CD4-positive, alpha-beta T cell treated with Interleukin-6 for 4 hours (primary cell): ENCODE measurements at places on chromosomes 5 and 9.
A peak's percentile ranks its signal among the peaks of the same experiment; 100 is the strongest.

- no peak for DNase-seq
Measured at GRCh38 chr5:142491679-142492078, 166.9 kb upstream of the SPRY4 start.

GRCh38 chr9:102587281-102587680, 407.9 kb upstream of the CYLC2 start:
- DNase-seq: no peak

DNA sequence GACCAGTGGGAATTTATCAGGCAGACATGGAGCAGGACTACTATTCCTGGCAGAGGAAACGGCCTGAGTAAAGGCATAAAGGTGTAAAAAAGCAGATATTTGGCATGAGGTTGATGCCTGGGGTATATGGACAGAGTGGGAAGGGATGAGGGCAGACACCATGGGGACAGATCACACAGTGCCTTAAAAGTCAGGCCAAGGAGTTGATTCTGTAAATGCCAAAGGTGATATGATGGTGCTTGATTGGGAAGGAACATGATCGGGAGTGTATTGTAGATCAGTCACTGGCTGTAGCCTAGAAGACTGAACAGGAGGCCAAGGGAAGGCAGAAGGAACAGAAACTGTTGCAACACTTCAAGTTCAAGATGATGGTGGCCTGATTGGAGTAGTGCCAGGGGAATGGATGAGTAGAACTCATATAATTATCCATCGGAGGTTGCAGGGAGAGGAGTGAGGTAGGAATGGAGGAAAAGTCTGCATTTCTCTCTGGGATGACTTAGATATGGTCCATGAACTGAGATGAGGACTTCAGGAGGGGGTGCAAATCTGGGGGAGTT, 594.3 kb upstream of the KLF4 start:
- no peak for DNase-seq

- peak; percentile 60 for DNase-seq
Measured at GRCh38 chr5:141850244-141850768, 27.9 kb downstream of the PCDH1 start.

GRCh38 chr5:154202379-154203260, 12.1 kb downstream of the GALNT10 start:
- peak; percentile 59 for DNase-seq

DNA sequence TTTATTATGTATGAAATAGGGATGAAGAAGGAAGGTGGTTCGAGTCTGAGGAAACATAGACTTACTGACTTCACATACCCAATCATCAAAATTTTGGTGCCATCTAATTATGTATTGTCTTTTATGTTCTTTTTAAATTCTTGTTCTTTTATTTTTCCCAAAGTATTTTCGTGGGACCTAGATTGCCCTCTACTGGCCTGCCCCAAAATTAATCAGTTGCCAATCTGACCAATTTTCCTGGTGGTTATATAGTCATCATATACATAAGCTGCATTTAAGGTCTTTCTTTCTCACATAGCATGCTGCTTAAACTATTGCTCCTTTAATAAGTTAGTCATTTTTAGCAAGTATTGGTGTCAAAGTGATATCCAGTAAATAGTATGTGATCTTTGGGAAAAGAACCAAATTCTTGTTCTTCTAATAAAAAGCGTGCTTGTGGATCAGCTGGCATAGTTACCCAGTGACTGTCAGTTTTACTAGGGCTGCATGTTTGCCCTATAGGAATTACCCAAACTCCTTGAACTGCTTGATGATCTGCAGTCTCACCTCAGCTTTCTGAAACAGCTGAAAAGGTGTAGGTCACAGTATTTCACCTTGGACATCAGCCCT, 223.5 kb downstream of the SH3GL2 start:
- DNase-seq: no peak

DNA sequence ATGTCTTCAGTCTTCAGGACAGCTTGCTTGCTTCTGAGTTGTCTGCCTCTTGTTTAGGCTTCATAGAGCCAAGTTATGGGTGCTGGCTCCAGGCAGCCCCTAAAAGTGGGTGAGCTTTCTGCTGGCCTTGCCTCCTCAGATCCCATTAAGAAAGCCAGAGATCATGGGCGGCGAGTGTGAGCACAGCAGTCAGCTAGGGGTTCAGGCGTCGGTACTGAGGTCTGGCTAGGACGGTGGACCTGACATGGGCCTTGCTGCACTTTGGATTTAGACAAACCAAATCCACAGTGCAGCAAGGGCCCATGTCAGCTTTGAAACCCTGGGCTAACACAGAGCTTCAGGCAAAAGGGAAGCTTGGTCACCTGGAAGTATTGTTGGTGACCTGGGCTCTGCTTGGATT, 17.6 kb downstream of the PSAT1 start:
- no peak for DNase-seq

GRCh38 chr5:73883646-73884045, 257.6 kb downstream of the ARHGEF28 start:
- DNase-seq: no peak

- DNase-seq: no peak
Measured at GRCh38 chr5:174177976-174178605, 132.6 kb downstream of the NSG2 start.

DNA sequence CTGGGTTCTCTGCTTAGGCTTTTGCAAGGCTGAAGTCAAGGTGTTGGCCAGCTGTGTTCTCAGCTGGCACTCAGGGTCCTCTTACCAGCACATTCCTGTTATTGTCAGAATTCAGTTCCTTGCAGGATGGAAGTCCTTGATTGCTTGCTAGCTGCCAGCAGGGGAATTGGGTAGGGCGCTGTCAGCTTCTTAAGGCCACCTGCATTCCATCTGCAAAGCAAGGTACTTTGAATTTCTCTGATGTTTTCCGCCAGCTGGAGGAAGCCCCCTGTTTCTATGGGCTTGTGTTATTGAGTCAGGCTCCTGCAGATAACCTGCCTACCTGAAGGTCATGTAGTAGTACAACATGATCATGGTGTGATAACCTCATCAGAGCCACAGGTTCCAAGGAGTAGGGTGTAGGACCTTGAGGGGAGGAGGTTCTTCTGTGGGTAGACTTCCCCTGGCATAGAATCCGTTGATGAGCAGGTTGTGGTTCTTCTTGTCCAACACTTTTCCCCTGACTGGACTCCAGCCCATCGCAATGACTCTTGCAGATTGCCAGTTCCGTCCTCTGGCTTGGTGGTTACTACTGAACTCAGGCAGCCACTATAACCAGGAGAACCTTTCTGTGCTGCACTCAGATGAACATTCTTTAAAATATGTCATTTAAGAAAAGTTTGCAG, 6.8 kb downstream of the TENT4A start:
- no peak for DNase-seq

- no peak for DNase-seq
Measured at GRCh38 chr9:92550765-92551164, 15.0 kb upstream of the ECM2 start.

DNA sequence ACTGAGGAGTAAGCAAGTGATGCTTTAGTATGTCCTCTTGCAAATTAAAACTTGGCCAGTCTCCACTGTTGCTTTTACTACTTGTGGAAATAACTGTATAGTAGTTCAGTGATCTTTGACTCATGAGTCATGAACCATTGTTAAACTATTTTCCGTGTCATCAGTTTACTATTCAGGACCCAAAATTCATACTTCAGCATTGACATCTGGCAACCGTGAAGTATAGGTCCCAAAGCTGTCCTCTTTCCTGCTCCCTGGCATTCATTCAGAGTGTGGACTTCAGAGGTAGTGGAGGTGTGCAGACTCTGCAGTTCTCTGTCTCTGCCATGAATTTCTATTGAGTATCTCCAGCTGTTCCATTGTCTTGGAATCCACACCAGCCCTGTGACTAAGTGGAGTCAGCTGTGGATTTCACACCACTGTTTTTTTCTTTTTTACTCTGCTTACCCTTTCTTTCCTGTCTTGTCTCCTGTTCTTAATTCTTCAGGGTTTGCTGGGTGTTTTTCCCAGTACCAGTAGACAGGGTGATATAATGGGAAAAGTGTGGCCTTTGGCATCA, 7.5 kb downstream of the TDRD7 start:
- DNase-seq: no peak

DNA sequence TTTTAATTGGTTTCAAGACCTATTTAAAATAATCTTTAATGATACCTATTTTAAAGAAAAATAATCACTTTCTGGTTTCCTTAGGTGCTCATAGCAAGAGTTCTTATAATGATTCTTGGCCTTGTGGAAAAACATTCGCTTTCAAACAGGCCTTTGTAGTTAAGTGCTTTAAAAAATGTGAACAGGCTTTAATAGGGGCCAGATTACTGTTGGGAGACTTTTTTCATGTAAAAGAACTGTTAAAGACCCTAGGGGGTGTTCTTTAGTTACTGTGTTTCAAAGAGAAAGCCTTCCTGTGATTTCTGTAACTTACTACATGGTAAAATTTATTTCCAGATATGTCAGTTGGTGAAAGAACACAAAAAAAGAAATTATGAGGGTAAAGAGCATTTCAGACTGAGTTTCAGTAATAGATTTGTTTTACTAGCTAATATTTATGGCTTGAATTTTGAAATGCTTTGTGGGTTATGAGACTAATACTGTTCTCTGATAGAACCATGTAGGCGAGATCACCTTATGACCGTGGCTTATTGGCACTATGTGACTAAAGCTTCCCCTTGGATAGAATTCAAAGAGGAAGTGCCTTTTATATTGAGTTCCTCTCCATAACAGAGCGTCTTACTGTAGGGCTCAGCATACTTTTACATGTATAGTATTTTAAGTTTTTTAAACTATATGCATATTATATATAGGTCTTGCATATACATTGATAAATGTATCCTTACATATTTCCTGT, 70.7 kb downstream of the CSNK1G3 start:
- no peak for DNase-seq

DNA sequence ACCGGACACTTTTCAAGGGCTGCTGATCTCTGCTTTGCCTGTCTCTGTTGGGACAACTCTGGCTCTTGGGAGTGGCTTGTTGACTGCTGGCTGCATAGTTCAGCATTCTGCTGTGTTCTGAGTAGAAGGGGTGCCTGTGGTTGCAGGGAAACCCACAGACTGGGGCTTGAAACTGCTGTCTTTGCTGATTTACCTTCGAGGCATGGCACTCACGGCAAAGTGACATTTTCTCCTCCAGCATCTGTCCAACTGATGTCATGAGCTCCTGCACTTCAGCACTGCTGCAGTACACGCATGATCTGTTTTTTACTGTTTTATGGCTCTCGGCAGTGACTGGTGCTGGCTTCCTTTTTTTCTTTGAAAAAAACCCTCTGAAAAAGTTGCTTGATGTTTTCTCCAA, 69.2 kb downstream of the SPATA31D1 start:
- no peak for DNase-seq

DNA sequence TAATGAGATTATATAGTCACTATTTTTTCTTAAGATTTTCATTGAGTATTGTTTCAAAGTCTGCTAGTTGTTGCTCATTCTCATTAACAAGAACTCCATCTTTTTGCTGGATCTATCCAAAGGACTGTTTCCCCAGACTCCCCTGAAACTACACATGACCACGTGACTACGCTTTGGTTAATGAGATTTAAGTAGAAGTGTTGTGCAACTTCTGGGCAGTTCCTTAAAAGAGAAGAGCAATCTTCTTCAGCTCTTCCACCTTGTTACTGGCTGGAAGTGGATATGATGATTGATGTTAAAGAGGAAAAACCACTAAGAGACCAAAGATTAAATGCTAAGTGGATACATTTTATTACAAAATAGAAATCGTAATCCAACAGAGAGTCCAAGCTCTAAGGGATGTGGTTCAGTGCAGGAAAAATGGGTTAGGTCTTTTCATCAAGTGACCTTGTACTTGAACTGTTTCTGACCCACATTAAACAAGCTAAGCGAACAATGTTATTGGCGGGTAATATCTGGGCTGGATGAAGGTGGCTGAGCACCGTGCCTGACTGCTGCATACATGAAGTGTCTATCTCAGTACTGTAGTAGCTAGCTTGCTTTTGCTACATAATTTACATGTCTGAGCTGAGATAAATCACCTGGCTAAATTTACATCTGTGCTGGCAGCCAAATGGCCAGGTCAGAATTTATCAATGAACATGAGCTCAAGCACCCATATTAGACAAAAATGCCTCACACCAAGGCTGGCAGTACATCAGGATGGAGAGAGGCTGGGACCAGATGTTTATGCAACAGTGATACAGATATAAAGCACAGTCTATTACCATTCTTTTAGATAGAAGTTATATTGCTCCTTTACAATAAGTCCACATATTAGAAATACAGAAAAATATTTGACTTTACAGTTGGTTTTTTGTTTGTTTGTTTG, 7.5 kb upstream of the CTNNAL1 start:
- DNase-seq: no peak

- no peak for DNase-seq
Measured at GRCh38 chr5:30802961-30803705, 390.4 kb upstream of the CDH6 start.

GRCh38 chr5:19099195-19099594, 888.8 kb downstream of the CDH18 start:
- no peak for DNase-seq

- no peak for DNase-seq
Measured at GRCh38 chr9:35746583-35746982, 2.4 kb downstream of the GBA2 start.

DNA sequence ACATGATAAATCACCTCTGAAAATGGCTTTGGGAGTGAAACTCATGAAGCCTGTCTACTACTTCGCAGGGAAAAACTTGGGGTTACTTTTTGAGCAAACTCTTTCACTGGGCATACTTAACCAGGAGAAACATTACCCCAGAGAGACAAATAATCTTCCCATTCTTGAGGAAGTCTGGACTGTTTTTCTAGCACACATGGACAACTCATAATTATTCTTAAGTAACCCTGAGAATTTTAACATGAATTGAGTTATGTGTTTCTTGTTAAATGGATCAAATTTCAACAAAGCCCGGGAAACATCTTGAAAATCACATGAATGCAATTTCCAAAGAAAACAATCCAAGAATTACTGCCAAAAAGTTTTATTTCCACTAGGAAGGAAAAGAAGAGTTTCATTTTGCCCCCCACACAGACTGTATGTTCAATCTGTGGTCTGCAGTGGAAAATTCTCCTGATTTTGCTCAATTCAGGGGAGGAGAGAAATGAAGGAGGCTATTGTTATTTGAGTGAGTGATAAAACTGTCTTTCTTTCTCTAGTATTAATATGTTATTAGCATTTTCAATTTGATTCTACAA, 564.8 kb upstream of the CLINT1 start:
- no peak for DNase-seq

DNA sequence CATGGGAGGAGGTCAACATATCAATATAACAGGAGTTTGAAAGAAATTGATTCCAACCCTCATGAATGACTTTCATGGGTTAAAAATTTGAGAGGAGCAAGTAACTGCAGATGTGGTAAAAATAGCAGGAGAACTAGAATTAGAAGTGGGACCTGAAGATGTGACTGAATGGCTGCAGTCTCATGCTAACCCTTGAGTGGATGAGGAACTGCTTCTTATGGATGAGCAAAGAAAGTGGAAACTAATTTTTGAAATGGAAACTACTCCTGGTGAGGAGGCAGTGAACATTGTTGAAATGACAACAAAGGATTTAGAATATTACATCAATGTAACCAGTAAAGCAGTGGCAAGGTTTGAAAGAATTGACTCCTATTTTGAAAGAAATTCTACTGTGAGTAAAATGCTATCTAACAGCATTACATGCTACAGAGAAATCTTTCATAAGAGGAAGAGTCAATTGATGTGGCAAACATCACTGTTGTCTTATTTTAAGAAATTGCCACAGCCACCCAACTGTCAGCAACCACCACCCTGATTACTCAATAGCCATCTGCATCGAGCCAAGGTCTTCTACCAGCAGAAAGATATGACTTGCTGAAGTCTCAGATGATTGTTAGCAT, 1683.2 kb downstream of the MAT2B start:
- no peak for DNase-seq
